Stimulated activated CD4-positive, alpha-beta T cell treated with anti-CD3 and anti-CD28 coated beads, Interleukin-4, amount 100 ng/mL, for 48 hours (primary cell): ENCODE measurements at places on chromosomes 3 and 15.

DNA sequence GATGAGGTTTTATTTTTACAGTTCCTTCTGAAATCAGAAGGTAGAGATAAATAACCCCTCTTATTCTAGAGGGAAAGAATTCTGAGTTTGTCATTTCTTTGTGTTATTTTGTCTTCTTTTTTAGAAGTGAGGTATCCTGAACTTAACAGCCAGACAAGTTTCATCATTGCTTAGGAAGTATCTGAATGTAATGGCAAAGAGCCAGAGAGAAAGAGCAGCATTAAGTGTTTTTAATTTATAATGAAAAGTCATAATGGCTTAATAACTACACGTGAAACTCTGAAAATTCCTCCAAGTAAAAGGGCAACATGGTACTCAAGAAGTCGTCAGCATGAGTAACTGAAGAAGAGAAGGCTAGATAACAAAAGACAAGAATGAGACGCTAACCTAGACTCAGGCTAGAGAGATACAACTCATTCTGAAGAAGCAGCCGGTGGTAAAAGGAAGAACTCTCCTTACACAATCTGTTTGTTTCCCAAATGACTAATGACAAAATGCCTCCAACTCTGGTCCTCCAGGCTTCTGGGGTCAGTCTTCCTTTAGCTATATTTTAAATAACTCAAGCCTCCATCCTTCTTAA, 116.2 kb upstream of the NECTIN3 start:
- DNase-seq: no peak

DNA sequence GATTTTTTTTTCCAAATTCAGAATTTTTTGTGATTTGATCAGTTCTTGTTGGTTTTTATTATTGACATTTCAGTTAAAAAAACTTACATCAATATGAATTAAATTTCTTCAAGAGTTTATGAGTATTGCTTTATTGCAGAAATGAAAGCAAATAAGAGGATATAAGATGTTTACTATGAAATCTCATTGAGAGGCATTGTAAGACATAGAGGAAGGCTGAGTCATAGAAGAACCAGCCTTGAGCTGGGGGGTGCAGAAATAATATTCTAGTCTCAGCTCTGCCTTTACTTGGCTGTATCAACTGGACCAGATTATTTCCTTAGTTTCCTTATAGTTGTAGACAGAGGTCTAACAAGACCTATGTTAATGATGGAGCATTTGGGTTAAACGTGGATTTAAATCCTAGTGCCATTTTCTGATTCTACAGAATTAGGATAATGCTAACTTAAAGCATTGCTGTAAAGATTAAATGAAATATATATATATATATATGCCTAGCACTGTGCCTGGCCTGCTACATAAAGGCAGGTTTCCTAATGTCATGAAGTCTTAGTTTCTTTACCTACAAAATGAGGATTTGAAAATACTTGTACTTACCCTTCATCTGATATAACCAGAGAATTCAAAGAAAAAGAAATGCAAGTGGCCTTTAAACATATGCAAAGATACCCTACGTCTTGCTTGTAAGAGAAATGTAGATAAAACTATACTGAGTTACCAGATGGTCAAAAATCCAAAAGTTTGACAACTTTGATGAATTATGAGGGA, 7.3 kb downstream of the FAM98B start:
- DNase-seq: no peak

DNA sequence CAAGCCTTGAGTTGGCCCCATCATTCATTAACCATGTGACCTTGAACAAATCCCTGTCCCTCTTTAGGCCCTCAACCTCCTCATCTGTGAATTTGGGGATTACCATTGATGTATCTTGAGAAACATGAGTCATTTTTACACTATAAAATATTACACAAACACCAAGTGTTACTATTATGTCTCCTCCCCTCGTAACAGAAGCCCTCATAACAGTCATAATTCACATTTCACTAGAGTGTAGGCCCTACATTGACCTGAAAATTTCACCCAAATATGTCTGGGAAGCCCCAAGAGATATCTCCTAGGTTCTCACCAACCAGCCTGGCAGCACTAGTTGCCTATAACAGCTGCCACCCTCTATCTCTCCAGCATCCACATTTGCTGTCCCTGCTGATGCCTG, 15.8 kb upstream of the SLC6A1 start:
- DNase-seq: no peak

DNA sequence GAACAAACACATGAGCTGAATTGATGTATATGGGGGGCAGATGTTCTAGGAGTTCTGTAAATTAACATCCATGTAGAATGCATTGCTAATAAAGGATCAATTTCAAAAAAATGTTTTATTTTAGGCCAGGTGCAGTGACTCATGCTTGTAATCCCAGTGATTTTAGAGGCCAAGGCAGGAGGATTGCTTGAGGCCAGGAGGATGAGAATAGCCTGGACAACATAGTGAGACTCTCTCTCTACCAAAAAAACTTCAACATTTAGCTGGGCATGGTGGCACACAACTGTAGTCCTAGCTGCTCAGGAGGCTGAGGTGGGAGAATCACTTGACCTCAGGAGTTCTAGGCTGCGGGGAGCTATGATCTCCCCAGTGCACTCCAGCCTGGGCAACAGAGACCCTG, 6.5 kb upstream of the NUP210 start:
- no peak for DNase-seq

DNA sequence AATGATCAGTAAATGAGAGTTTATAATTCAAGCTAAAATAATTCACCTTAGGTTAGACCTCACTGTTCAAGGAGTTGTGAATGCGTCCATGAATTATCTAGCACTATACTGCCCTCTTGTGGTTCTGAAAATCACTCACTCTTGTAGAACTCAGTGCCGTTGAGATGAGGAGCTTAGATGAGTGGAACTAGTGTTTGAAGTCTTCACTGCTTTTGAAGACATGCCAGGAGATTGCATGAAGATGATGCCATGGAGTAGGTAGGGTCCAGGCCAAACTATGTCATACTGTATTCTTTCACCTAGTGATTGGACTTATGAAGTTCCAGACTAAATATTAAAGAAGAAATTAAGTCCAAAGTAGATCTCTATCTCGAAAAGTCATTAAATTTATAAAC, 28.8 kb downstream of the LYSMD4 start:
- no peak for DNase-seq

DNA sequence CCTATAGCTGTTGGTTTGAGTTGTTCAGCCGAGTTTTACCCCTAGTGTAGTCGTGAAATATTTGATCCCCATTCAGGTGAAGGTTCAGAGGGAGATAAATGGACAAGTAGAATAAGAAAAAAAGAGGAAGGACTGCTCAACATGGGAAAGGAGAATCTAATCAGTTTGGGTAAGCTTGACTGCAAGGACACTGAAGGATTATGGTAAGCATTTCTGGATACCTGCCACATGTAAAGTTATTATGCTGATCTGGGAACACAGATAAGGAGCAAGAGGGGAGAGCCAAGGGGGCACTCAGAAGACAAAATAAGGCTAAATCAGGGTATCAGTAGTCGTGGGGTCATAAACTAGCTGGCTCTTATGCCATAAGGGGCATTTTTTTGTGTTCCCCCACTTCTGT, 49.9 kb downstream of the TFG start:
- no peak for DNase-seq

DNA sequence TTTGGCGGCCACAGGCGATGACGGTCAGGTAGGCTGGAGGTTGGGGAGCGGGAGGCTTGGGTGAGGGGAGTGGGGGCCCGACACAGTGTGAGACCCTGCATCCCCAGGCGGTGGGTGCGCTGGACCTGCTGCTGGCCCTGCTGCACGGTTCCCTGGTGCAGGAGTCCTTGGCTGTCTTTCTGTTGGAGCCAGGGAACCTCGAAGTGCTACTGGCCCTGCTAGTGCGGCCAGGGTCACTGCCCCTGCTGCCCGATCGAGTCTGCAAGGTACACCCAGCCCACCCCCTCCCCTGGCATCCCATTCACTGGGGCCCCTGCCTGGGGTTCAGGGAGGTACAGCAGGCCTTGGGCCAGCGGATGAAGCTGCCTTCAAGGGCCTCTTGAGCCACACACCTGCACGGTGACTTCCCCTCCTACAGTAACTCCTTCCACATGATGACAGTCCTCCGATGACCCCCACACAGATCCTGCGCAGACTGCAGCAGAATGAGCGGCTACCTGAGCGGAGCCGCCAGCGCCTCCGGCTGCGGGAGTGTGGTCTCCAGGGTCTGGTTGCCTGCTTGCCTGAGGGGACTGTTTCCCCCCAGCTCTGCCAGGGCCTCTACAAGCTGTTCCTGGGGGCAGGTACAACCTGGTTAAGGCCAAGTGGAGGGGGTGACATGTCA, 19.5 kb downstream of the NBEAL2 start:
- DNase-seq: no peak

DNA sequence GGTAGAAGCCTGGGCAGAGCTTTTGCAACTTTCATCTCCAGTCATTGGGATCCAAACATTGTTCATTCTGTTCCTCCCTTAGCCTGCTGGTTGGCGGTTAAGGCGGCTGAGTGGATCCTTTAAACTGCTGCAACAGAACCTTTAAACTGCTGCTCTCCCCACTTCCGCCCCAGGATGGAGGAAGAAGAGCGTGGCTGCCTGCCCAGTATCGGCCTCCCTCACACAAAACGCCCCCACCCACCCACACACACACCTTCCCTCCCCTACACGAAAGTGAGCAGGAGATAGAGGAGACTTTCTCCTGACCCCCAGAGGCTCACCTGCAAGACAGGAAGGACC, 460 bp upstream of the ZMAT3 start:
- peak; percentile 12 for DNase-seq

- peak; percentile 19 for DNase-seq
Observed at GRCh38 chr15:42608110-42608531, 32.7 kb downstream of the STARD9 start.

DNA sequence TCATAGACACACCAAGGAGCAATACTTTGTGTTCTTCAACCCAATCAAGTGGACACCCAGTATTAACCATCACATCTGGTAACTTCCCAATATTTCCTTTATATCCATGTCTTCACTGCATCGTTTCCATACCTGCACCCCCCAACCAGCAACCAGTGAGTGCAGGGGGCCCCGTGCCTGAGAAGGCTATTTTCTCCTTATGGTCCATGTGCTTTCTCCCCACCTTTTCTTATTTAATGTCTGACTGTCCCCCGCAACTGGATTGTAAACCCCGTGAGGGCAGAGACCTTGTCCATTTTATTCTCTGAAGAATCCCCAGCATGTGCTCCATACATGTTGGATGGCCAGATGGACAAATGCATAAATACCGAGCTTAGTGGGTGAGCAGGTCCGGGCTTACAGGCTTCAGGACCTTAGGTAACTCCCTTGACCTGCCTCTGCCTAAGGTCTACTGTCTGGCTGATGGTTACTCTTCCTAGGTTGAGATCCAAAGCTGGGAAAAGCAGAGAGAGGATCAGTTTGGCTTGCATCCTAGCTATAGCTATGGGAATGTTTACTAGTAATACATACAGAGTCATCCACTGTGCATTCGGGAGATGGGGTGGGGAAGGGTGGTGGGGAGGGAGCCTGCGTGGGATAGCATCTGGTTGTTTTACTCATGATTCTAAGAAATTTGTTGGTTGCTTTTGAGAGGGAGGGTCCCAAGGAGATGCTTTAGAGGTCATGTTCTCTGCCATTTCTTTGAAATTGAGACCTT, 41.5 kb downstream of the PXYLP1 start:
- no peak for DNase-seq

- DNase-seq: no peak
Observed at GRCh38 chr3:39158148-39158715, 4.8 kb upstream of the CSRNP1 start.

- no peak for DNase-seq
Observed at GRCh38 chr3:180188512-180189309, 152.0 kb upstream of the PEX5L start.
